ENCODE measurements at places on chromosomes 13 and 19. TPM values are rescaled to one million over a fixed set of nuclear protein-coding genes. Genes with fewer than 3 reads are reported as not detected.
A peak's percentile ranks its signal among the peaks of the same experiment; 100 is the strongest.

Gene NBEA
- 17.2 TPM for total RNA-seq

DNA sequence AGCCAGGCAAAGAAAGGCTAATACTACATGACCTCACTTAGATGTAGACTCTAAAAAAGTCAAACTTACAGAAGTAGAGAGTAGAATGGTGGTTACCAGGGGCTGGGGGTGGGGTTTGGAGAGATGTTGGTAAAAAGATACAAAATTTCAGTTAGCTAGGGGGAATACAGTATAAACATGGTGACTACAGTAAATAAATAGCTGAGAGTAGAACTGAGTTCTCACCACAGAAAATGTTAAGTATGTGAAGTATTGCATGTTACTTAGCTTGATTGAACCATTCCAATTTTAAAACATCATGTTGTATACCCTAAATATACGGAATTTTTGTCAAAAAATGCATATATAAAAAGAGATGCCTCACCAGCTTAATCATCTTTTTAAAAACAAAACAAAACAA, 67.5 kb upstream of the DOCK9 start:
- DNase-seq, result no peak

- DNase-seq, result no peak
These were observed 109.7 kb downstream of the NUFIP1 start for GRCh38 chr13:44879452-44880058.

- DNase-seq, result no peak
These were observed 25.5 kb upstream of the TIMM44 start for GRCh38 chr19:7968796-7969554.

- DNase-seq, result no peak
These were observed 2.1 kb upstream of the ADGRE3 start for GRCh38 chr19:14676762-14677161.

- no peak for DNase-seq
These were observed 46.5 kb upstream of the RCBTB2 start for GRCh38 chr13:48579165-48579918.

Gene WDR62
- 25.5 TPM for total RNA-seq

DNA sequence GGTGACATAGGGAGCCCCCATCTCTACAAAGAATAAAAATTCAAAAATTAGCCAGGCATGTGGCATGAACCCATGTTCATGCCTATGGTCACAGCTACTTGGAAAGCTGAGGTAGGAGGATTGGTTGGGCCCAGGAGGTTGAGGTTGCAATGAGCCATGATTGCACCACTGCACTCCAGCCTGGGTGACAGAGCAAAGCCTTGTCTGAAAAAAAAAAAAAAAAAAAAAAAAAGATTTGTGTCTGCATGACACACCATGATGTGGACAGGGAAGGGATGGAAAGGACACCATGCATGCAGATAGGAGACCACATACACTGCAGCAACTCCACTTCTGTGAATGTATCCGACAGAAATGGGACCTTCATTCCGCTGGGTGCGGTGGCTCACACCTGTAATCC, 34.0 kb upstream of the HOMER3 start:
- DNase-seq, result no peak

Gene MED25
- total RNA-seq, result 70.4 TPM

- no peak for DNase-seq
These were observed 64.0 kb downstream of the RXFP2 start for GRCh38 chr13:31803311-31803710.

GRCh38 chr19:5436106-5436947, 18.9 kb upstream of the ZNRF4 start:
- no peak for DNase-seq

DNA sequence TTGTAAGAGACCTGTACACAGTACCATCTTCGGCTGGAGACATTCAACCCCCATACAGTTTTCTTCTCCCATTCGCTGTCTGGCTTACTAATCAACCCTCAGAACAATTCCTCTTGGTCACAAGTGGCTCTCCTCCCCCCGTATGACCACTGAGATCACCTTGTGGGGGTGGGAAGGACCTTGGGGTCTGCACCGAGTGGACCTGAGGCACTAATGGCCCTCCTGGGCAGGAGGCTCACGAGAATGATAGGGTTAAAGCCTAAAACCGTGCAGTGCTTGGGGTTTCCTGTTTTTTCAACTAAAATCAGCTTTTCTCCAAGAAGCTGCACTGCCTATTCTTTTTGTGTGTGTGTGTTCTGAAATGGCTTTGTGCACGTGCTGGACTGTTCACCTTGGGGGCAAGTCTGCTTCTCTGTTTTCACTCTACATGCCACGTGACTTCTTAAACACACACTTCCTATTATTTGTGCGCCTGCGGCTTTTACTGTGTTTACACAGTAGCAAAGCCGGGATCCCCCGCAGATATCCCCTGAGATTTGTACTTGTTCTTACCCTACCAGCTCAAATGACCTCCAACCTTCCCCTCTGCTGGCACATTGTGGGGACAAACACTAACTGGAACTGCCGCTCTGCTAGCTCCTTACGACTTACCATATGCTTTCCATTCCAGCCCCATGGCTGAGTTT, 12.3 kb downstream of the RBM26 start:
- no peak for DNase-seq

Gene ZNF555
- 8.9 TPM for total RNA-seq

DNA sequence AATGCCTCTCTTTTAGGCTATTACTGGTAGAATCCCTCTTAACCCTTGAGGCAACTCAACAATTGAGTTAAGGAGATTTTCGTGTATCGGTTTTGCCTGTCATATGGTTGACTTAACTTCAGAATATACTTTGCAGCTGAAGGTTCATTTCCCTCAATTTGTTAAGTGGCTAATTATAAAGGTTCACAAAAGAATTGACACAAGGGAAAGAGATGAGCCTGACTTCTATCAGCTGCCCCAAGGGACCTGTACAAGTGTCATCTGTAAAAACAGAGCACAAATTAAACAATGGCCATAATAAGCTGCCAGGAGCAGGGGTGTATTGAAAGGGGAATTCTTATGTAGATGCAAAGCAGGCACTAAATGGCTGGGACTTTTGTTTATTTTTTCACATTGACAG, 334.8 kb upstream of the OBI1 start:
- DNase-seq, result no peak

DNA sequence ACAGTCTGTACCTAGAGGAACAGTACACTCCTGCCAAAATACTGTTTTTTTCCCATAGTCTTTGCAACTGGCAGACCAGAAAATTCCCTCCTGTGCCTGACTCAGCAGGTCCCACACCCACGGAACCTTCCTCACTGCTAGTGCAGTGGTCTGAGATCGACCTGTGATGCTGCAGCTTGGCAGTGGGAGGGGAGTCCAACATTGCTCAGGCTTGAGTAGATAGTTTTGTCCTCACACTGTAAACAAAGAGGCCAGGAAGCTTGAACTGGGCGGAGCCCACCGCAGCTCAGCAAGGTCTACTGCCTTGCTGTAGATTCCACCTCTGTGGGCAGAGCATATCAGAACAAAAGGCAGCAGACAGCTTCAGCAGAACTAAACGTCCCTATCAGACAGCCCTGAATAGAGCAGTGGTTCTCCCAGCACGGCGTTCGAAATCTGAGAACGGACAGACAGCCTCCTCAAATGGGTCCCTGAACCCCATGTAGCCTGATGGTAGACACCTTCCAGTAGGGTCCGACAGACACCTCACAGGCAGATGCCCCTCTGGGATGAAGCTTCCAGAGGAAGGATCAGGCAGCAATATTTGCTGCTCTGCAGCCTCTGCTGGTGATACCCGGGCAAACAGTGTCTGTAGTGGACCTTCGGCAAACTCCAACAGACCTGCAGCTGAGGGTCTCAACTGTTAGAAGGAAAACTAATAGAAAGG, 92.7 kb downstream of the SUCLA2 start:
- no peak for DNase-seq

DNA sequence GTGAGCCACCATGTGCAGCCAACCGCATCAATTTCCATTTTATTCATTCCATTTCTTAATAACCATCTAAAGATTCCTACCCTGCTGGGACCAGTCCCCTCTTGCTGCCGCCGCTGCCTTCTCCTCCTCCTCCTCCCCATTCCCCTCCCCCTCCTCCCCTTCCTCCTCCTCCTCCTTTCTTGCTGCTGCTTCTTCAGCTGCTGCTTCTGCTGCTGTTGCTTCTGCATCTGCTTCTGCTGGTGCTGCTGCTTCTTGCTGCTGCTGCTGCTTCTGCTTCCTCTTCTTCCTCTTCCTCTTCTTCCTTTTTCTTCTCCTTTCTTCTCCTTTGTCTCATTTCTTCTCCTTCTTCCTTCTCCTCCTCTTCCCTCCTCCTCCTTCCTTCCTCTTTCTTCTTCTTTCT, 20.0 kb upstream of the SPRYD7 start:
- DNase-seq, result no peak

DNA sequence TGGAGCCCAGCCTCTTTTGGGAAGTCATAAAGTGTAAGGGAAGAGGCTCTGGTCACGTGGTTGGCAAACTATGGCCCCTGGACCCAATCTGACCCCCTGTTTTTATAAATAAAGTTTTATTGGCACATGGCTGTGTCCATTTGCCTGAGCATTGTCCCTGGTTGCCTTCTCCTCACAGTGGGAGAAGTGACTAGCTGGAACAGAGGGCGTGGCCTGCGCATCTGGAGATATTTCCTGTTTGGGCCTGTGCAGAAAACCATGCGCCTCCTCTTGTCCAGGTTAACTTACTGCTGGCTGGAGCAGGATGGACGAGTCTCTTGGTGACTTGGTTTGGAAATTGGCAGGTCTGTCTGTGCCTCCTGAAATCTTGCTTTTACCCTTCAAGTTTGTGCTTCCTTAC, 48.3 kb downstream of the KDM4B start:
- no peak for DNase-seq

DNA sequence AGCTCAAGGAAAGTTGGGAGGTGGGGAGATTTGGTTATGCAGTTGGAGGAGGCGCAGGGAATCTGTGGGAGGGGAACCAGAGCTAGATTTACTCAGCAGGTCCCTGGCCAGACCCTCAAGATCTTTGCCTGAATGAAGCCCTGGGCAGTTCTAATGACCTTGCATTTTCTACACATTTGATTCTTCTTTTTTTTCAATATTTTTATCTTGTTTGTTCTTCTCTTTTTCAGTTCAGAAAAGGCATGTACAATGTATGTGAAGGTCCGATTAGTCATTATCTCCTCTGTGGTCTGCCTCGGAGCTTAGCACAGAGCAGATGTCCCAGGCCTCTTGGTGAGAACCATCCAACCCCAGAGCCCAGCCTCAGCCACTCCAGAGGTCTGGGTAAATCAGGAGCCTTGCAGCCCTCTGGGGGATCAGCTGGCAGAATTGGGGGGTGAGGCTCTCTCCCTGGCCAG, 24.2 kb downstream of the SERP2 start:
- no peak for DNase-seq

GRCh38 chr19:15452111-15453047, 2.6 kb upstream of the WIZ start:
- peak; percentile 95 for DNase-seq

GRCh38 chr19:5575590-5575989, 7.8 kb upstream of the TINCR start:
- DNase-seq, result no peak

GRCh38 chr13:77599351-77599750, 63.8 kb downstream of the SCEL start:
- DNase-seq, result no peak

Gene CGB7
- not detected for total RNA-seq

Gene PSG11
- total RNA-seq, result not detected

- DNase-seq, result no peak
These were observed 735.1 kb upstream of the MIR17HG start for GRCh38 chr13:90612391-90612790.

Gene CYP4F8
- total RNA-seq, result not detected

Gene MUC16
- 0.05 TPM for total RNA-seq

GRCh38 chr19:55446060-55446459, 3.0 kb upstream of the SHISA7 start:
- no peak for DNase-seq

DNA sequence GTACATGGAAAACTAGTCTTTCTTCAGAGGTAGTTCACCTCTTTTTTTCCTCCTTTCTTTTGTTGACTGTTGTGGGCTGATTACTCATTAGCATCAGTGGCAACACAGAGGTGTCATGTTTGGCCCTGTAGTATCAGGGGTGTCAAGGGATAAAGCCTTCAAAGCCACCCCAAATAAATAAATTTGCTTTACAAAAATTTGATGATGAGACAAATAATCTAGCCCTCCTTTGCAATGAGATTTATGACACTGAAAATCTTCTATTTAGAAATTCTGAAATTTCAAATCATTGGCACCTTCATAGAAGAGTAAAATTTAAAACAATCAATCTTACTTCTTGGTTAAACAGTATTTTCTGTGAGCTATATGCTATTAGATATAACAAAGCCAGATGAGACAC, 1.9 kb downstream of the LACC1 start:
- DNase-seq, result no peak

Gene PRR22
- 1.3 TPM for total RNA-seq

- DNase-seq, result no peak
These were observed 11.2 kb downstream of the KRTDAP start for GRCh38 chr19:35478794-35479677.

DNA sequence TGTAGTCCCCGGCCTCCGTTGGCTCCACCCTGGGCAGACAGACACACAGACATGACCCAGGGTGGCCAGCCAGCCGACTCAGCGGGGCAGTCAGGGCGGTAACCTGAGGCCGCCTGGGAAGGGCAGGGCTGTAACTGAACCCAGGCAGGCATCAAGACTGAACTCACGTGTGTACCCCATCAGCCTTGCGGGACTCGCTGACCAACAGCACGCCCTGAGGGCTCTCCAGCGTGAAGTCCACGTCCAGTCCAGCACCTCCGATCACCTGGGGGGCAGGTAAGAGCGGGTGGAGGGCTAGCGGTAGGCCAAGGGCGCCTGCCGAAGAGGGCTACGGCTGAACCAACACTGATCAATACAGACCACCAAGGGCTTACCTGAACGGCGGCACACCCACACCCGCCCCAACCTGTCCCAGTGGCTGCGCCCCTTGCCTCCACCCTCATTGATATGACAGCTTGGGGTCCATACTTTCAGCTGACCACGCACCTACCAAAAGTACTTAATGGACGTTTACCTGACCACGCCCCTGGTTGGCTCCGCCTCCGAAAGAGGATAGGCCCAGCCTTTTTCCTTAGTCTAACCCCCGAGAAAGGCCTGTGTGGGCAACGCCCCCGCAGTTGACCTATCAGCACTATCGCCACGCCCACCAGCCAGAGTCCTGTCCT, 791 bp downstream of the TMED1 start:
- no peak for DNase-seq

GRCh38 chr19:51501594-51502263, at the start of gene SIGLEC12:
Gene SIGLEC12, minus strand, starts transcription at chr19:51501800. Its CDS starts 67 bp downstream, at chr19:51501733.
- no peak for DNase-seq

DNA sequence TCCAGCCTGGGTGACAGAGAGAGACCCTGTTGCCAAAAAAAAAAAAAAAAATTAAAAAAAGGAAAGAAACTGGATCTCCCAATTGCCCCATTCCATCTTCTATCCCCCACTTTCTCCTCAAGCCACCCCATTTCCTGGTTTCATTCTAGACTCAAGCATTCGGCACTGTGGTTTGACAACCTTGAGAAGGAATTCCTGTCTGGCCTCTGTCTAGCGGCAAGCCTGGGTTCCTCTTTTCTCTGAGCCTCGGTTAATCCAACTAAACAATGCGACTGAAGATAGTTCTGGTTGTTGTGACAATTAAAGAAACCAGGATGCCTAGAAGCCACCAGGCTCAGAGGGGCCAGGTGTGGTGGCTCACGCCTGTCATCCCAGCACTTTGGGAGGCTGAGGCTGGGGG, 3.3 kb upstream of the C3 start:
- peak; percentile 41 for DNase-seq

Data from Right ventricle myocardium inferior (tissue), 1 donor.